ENCODE measurements at places on chromosomes 6 and 20.

DNA sequence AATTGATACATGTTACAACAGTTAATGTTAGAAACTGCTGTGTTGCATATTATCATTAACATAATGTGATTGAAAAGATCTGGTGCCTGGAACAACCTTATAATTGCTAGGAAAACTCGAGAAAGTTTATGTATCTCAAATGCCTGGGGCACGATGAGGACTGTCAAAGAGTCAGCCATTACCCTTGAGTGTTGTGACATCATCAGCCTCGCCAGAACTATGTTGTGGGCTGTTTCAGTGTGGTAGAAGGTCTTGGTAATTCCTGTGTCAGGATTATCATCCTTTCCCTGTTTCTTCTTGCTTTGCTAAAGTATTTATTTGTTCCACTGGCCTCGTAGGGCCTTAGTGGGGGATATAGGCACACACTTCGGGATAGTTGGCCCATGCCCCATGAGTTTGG is 185.1 kb downstream of the DTNBP1 start:
- DNase-seq: no peak

GRCh38 chr6:71533939-71534379 is 245.3 kb downstream of the OGFRL1 start:
- DNase-seq: no peak

- DNase-seq: no peak
Measured at GRCh38 chr6:136535880-136536650, 14.2 kb downstream of the MAP7 start.

GRCh38 chr20:58458342-58459057 is 56.7 kb downstream of the APCDD1L start:
- no peak for DNase-seq

- DNase-seq: no peak
Measured at GRCh38 chr20:20391115-20391514, 23.2 kb downstream of the INSM1 start.

- no peak for DNase-seq
Measured at GRCh38 chr20:17479063-17479657, 52.0 kb downstream of the BFSP1 start.

- no peak for DNase-seq
Measured at GRCh38 chr20:45701873-45702272, at the start of gene WFDC13. TSS of gene WFDC13 (plus strand) at chr20:45702038. CDS start at chr20:45702124, 86 bp downstream.

- peak; percentile 60 for DNase-seq
Measured at GRCh38 chr6:4775494-4776130, 592 bp upstream of the CDYL start.

GRCh38 chr20:22426772-22427171 is 157.6 kb downstream of the FOXA2 start:
- no peak for DNase-seq

GRCh38 chr20:31811198-31811597 is 8.0 kb upstream of the MYLK2 start:
- no peak for DNase-seq

- no peak for DNase-seq
Measured at GRCh38 chr6:90209527-90209926, 87.1 kb downstream of the BACH2 start.

DNA sequence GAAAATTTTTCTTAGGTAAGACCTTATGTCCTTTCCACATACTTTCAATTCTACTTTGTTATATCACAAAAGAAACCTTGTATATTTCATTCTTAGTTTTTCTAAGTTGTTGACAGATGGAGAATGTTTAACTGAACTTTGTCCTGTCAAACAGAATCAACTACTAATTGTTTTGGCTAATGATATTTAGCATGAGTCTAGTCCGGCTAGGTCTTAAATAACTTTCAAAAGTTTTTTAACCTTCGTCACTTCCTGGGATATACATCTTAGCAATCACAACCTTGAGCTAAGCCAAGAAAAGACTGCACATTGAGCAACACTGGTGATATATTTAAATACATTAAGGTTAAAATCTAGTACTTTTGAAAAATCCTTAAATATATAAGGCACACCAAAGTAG is 62.9 kb upstream of the RUNX2 start:
- DNase-seq: no peak

- DNase-seq: no peak
Measured at GRCh38 chr6:39400026-39400425, 77.5 kb upstream of the KCNK16 start.

DNA sequence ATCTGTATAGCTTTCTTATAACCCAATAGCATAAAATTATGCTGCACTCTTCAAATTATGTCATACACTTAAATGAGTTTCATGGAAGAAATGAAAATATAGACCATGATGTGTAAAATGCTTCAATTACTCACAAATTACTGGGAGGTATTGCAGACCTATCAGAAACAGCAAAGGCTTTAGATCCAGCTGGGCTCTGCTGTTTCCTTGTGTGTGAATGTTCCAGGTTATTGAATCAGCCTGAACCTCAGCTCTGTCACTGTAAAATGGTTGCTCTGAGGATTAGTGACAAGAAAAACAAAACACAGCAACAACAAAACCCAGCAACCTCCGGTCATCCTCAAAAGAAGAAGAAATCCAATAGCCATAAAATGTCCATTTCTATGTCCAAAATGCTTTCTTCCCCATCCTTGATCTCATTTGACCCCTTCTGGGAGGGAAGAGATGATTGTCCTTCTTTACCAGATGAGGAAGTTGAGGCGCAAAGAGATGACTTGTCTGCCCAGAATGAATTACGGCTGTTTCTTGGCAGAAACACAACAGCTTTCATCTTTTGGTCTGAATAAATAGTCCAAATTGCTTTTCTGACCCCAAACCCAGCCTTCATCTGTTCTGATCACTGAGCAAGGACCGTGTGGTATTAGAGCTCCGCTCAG is 42.2 kb upstream of the TGM6 start:
- DNase-seq: no peak

DNA sequence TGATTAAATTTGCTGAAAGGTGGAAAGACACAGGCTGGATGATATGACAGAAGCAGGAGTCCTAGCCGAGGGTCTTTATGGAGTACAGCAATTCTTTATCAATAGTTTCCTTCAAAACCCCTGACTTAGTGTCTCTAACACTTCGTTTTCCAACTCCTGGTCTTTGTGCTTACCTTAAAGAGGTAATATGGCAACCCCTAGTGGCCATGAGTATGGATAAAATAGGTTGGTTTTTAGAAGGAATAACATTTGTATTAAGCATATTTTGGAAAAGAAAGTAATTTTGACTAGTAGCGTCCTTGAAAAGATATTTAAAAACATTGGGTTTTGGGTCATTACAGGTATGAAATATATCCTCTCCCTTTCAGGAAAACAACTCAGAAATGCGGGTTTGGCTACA is 51.9 kb downstream of the VGLL2 start:
- DNase-seq: no peak

DNA sequence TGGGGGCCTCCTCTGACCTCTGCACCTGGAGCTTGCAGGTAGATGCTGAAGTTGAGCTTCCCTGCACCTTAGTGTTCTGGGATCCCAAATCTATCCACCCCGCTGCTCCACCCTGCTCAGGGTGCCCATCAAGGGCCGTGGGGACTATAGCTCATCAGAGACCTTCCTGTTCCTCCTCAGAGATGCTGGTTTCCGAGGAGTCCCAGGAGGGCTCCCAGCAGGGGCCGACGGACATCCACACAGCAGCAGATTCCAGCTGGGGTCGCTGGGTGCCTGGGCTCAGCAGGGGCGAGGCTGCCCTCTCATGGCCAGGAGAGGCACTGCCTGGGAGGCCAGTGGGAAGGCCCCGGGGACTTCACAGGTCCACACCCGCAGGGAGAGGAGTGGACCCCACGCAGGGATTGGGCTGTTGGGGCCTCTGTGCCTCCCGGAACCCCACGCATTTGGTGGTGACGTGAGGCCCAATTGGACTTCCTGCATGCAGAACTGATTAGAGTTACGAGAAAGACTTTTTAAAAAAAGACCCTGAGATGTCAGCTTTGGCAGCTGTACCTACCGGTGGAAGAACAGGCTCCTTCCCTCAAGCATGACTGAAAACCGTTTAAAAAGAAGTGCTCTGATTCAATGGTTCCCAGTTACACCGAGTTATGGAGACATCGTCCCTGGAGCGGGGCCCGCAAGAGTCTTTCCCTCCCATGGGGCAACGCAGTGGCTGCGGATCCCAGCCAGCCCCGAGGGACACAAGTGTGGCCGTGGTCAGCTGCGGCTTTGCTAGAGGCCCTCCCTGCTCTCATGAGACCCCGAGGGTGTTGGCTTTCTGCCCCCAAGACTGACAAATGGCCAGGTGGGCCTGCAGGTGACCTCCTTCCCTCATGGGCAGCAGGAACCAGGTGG is 25.3 kb upstream of the SLCO4A1 start:
- peak; percentile 59 for DNase-seq
